ENCODE measurements at places on chromosomes 1 and 21.

DNA sequence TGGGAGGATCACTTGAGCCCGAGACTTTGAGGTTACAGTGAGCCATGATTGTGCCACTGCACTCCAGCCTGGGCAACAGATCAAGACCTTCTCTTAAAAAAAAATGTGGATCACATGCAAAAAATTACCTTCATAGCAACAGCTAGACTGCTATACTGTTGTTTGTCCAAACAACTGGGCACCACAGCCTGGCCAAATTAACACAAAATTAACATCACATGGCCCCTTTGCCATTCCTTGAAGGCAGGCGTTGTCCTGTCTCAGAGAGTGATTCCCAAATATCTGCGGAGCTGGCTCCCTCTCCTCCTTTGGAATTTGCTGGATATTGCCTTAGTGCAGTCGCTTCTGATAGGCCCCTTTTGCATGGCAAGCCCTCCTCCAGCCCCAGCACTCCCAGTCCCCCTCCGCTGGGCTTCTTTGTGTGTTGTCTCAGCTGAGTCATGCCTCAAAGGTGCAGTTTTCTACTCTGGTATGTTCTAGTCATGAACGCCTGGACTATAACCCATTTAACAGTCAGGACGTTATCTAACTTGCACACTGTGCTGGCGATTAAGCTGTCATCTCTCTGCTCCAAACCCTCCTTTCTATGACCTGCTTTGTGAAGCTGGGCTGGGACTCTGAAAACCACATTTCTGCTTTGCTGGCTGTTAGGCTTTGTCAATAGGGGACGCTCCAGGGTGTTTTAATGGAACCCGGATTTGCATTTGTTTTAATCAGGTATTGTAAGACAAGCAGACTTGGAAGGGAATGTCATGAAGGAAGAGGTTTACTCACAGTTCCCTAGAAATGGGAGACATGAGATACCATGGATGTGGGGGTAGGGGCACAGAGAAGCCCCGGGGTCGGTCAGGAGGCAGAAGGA, 20.1 kb upstream of the HPCAL4 start:
- DNase-seq = peak; percentile 22

- DNase-seq = no peak
Measured at GRCh38 chr1:60923389-60924087, 158.8 kb upstream of the NFIA start.

GRCh38 chr1:17521946-17522612, 17.4 kb upstream of the ARHGEF10L start:
- DNase-seq = no peak

- no peak for DNase-seq
Measured at GRCh38 chr1:161844696-161845095, 78.6 kb downstream of the ATF6 start.

DNA sequence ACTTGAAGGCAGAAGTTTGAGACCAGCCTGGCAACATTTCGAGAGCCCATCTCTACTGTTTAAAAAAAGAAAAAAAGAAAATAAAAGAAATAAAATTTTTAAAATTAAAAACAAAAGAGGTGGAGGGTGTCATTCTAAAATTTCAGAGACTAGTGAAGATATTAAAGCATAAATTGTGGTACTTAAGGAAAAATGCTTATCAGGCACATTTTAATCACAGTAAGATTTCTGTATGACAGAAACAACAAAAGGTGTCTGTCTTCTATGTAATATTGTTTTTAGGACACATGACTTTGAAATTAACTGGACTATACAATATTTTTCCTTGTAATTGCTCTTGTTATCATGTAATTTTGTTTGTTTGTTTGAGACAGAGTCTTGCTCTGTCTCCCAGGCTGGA, 4.6 kb downstream of the WASF2 start:
- DNase-seq = no peak

Measured in AG10803 (cell line).